ENCODE measurements at places on chromosomes 12 and 14.

- no peak for DNase-seq
These were observed 241.7 kb upstream of the AMIGO2 start for GRCh38 chr12:47321436-47321835.

- no peak for DNase-seq
These were observed 187.9 kb upstream of the PLXNC1 start for GRCh38 chr12:93960521-93960920.

GRCh38 chr14:67358924-67359774 is 455 bp downstream of the ATP6V1D start:
- DNase-seq, result no peak

GRCh38 chr14:67411370-67411769 is 595 bp downstream of the PLEK2 start:
- no peak for DNase-seq

GRCh38 chr14:86675059-86675458 is 1145.1 kb downstream of the FLRT2 start:
- DNase-seq, result no peak

GRCh38 chr14:67486890-67487289 is 1.6 kb downstream of the TMEM229B start:
- DNase-seq, result no peak

- DNase-seq, result no peak
These were observed 163.9 kb downstream of the ASCL4 start for GRCh38 chr12:107938446-107938845.
